Esophagus muscularis mucosa (tissue), 4 donors: ENCODE measurements at places on chromosomes 5 and 9.
A peak's percentile ranks its signal among the peaks of the same experiment; 100 is the strongest.

- no peak for DNase-seq
Observed at GRCh38 chr5:179150011-179150410, 89.8 kb downstream of the ZNF354C start.

GRCh38 chr9:31608881-31609280 is 775.6 kb upstream of the ACO1 start:
- no peak for DNase-seq

DNA sequence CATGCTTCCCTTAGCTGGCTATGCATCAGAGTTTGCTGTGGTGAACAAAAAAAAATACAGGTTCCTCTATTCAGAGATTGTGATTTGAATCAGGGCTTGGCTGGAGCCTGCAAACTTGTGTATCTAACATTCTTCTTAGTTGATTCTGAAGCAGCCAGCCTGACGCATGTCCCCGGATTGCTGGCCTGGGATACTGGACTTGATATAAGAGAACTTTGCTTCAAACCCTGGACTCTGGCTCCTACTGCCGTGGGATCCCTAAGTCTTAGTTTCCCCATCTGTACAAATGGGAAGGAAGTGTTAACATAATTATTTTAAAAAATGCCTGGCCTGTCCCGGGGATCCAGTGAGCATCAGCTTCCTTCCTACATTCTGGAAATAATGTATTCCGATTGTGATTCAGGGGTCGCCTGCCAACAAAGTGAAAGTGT is 292.8 kb downstream of the ARHGEF28 start:
- DNase-seq, result peak; percentile 64

- no peak for DNase-seq
Observed at GRCh38 chr9:19759066-19759465, 29.8 kb downstream of the SLC24A2 start.
